CD4-positive, alpha-beta T cell treated with Interferon gamma for 1 hour (primary cell): ENCODE measurements at places on chromosomes 1 and 21.

DNA sequence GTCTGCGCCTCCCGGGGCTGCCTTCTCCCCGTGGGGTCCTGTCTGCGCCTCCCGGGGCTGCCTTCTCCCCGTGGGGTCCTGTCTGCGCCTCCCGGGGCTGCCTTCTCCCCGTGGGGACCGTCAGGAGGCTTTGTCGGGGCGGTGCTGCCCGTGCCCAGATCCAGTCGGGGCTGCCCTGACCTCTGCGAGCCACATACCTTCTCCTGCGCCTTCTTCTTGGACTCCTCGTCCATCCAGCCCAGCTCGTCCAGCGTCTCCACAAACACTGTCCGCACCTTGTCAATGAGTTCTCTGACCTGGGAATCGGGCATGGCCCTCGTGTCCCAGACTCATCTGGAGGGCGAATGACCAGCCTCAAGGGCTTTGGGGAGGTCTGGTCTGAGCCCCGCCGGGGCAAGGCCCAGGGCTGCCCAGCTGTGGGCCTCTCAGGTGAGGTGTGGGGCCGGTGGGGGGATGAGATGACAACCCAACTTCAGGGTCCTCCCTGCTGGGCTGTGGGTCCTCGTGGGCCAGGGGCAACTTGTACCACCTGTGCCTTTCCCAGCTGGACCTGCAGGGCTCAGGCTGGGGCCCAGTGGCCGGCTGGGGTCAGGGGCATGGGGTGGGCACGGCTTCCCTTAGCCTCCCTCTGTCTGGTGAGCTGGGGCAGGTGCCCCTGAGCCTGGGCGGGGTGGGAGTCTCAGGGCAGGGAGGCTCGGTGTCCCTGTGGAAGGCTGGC lies 9.4 kb downstream of the PRXL2B start:
- no peak for DNase-seq

- no peak for DNase-seq
Observed at GRCh38 chr1:38941093-38941492, 537 bp downstream of the RHBDL2 start.

DNA sequence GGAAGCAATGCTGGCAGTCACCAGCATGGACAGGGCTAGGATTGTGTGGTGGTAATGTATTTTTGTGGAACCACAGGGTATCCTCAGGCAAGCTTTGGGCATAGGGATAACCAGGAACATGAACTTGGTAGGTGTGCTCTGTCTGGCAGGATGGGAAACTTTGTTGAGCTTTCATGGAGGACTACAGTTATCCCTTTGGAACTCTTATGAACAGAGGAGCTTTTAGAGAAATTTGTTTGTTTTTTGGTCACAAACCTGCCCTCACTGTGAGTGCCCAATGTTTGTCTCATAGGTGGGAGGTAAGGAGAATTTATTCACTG lies 54.4 kb downstream of the MACF1 start:
- DNase-seq = no peak

GRCh38 chr1:197776351-197777105 lies 1.2 kb upstream of the DENND1B start:
- DNase-seq = no peak

- no peak for DNase-seq
Observed at GRCh38 chr21:45811136-45811535, 167.6 kb downstream of the PCBP3 start.

GRCh38 chr1:246919902-246920301 lies 11.8 kb downstream of the AHCTF1 start:
- no peak for DNase-seq

DNA sequence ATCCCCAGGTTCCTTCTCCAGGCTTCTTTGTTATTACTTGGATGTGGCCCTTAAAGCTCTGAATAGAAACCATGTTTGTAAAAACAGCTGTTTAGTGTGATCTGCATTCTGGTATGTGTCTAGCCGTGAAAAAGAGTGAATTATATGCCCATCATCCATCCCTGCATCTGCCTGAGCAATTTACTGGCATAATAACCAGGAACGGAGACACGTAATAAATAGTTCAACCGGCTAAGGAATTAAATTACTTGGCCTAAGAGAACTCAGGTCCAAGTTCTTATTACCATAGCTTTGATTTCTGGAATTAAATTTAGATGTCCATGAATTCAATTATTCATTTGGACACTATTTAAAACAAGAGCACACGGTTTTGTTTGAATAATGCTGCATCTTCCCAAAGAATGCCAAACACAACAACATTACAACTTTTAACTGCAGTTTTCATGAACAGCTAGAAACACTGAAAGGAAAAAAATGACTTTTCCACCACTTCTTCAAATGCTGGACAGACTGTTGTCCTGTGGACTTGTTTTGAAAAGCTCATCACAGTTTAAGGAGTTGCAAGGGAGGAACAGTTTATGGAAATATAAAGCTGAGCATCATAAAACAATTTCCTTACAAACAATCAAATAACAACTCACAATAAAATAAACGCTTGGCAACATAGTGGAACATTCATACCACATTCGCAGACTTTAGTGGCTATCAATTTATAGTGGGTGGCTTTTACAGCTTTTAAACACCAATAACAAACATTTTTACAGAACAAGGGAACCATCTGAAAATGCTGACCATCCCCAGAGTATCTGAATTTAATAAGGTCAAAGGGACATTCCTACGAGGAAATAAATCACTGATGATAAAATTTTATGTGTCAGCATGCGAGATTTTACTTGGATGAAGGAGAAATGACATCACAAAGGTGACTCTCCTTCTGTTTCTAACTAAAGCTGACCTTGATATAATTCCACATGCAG lies 144.7 kb downstream of the APP start:
- DNase-seq = no peak

GRCh38 chr1:3717715-3718601 lies 34.3 kb upstream of the CCDC27 start:
- no peak for DNase-seq

DNA sequence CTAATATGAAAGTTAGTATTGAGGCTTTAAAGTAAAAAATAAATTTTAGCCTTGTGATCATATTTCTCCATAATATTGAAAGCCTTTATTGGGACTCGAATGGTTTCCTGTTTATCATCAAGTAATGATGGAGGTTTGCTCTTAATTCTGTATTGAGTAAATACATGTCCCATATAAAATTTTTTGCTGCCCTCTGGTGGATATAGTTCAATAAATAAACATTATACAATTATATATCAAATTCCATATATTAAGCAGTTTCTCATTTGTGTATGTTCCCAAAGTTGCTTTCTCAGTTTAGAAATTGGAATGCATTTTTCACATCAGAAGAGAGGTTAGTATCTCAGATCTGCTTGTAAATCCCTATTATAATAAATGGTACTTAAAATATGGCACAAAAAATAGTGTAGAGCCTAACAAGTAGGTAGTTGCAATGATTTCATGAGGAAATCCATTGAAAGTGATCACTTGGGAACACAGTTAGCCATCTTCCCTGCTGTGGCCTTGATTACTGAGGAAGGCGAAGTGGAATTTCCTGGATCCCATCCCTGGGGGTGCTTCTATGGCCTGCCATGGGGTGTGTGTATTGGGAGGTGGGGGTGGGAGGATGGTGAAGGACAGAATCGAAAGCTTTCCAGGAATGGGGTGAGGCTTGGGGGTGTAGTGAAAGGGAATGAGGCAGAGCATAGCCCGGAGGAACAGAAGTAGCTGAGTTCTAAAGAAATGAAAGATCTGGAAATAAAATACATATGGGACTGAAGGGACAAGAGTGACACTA lies 84.1 kb upstream of the C21orf91 start:
- no peak for DNase-seq

GRCh38 chr1:183879966-183880365 lies 75.0 kb downstream of the RGL1 start:
- no peak for DNase-seq

DNA sequence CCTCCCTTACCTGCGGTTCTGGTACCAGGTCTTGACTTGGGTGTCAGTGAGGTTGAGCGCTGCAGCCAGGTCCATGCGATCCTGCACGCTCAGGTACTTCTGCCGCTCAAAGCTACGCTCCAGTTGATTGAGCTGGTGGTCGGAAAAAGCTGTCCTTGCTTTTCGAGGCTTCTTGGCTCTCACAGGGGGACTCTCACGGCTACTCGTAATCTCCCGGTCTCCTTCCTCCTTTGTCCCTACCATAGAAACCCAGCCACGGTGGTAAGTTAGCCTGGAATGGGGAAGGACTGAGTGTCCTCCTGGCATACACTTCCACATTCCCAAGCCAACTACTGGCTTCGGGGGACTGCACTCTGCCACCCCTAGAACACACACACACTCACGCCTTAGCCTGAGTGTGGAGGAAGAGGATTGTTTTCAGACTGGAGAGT lies 2.6 kb downstream of the BARHL2 start:
- DNase-seq = no peak

GRCh38 chr1:210347112-210347511 lies 18.4 kb downstream of the HHAT start:
- no peak for DNase-seq

- DNase-seq = no peak
Observed at GRCh38 chr1:159942632-159943277, 2.7 kb downstream of the IGSF9 start.

GRCh38 chr1:246907472-246907871 lies 24.3 kb downstream of the AHCTF1 start:
- DNase-seq = peak; percentile 12

DNA sequence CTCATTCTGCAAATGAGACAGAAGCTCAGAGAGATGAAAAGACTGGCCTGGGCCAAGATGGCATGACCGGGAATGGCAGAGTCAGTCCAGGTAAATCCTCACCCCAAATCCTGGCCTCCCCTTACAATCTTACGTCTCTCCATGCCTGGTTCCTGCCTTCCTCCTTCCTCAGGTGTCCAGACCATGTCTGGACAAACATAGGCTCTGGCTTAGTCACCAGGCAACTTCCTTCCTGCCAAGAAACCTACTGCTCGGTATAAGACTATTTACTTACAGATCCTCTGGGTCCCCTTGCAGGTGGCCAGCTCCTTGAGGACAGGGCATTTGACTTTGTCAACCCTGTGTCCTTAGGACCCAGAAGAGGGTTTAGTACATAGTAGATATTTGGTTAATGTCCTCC lies 69.4 kb upstream of the ROR1 start:
- DNase-seq = no peak

DNA sequence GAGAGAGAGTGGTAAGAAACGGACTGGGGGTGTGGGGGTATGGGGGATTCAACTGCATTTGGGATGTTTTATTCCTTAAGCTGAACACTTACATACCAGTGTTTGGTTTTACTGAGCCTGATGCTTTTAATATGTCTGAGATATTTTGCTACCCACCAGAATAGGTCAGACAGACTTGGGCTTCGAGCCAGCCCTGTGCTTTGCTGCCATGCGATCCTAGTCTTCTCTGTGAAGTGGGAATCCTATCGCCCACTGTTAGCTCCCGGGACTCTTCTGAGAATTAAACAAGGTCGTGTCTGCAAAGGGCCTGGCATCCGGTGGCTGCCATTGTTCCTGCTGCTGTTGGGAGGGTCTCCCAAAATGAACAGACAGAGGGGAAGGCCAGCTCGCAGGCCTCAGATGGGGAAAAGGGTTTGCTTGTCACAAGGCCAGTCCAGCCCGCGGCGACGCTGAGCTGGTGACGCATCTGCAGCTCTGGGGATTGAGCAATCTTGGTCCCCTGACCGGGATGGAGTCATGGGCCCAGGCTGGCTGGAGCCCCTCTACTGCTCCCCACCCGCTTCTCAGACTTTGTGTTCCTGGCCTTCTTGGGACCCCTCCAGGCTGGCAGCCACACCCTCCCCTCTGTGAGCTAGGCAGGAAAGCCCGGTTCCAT lies 26.9 kb upstream of the ECE1 start:
- DNase-seq = peak; percentile 63

GRCh38 chr1:235127732-235128455 lies 743 bp downstream of the TOMM20 start:
- DNase-seq = no peak

- DNase-seq = no peak
Observed at GRCh38 chr1:167899253-167899681, 14.7 kb downstream of the ADCY10 start.

DNA sequence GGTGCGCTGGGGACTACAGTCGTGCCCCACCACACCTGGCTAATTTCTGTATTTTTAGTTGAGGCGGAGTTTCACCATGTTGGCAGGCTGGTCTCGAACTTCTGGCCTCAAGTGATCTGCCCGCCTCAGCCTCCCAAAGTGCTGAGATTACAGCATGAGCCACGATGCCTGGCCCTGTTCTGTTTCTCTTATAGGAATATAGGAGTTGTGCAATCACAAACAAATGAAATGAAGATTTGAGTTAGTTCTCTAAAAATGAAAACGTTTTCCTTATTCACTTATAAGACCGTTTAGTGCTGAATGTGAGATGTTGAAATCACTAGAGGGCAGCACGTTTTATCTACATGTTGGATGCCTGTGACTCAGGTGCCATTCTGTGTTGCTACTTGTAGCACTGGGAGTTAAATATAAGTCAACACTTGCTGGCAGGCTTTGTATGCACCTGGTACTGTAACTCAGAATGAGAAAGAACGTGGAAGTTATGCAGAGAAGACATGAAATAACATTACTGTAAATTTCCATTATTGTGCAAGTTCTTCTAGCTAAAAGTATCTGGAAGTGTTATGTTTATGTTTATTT lies 45.8 kb downstream of the MIGA1 start:
- DNase-seq = peak; percentile 8

DNA sequence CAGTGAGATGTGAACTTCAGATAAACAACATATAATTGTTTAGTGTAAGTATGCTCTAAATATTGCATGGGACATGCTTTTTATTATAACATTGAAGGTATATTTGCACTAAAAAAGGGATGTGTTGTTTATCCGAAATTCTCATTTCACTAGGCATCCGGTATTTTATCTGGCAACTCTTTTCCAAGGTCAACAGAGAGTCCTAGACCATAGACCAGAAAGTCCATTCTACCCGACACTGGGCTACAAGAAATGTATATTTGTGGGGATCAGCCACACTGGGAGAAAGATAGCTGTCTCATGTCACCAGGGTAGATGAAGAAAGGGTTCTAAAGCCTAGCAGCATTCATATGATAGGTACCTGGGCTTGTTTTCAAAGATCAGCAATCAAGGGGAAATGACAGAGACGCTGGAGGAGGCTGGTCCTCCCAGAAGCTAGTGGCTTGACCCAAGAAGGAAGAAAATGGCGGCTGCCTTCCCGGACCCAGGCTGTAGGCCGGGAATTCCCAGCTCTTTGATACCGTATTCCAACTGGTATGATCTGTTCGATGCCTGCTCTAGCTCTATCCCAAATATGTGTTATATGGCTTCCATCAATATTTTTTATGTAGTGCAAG lies 161.1 kb upstream of the IRF2BP2 start:
- no peak for DNase-seq

GRCh38 chr1:200506471-200506870 lies 96.6 kb upstream of the ZNF281 start:
- DNase-seq = no peak

- DNase-seq = no peak
Observed at GRCh38 chr1:224733027-224733911, 117.2 kb downstream of the CNIH3 start.

DNA sequence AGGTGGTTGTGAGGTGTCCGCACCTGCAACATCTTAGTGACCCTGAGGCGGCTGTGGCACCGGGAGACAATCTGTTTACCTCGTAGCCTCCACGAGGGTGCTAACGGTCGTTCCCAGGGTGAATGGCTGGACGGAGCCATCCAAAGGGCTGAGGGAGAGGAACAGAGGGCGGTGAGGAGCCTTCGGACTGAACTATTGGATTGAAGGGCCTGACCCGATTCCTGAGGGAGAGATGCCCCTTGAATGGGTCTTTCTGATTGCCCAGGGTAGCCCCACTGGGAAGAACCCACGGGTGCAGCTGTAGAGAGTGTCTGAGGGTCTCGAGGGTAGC lies 2.3 kb downstream of the NR5A2 start:
- no peak for DNase-seq
